Right renal pelvis (tissue), 4 donors: ENCODE measurements at places on chromosomes 2 and 18. TPM values are rescaled to one million over a fixed set of nuclear protein-coding genes. Genes with fewer than 3 reads are reported as not detected.
A peak's percentile ranks its signal among the peaks of the same experiment; 100 is the strongest.

CFAP210 gene
- polyA plus RNA-seq, result 1.00 TPM

DNA sequence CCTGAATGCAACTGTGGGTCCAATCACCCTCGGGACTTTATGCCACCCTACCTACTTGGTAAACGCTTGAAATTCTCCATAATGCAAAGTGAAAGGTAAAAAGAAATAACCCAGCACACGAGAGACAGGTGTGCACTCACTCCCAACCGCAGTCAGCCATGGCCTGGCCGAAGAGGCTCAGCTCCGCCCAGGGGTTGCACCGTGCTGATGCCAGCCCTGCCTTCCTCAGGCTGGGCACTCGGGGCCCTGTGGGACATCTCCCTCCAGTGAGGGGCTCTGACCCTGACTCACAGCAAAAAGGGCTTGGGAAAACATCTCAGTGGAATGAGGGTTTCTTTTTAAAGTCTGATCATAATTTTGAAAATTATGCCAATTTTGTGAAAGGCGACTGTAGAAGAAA is 13.3 kb downstream of the SLC66A2 start:
- no peak for DNase-seq

- no peak for DNase-seq
These were observed 239.2 kb upstream of the CWC22 start for GRCh38 chr2:180246268-180246667.

DNA sequence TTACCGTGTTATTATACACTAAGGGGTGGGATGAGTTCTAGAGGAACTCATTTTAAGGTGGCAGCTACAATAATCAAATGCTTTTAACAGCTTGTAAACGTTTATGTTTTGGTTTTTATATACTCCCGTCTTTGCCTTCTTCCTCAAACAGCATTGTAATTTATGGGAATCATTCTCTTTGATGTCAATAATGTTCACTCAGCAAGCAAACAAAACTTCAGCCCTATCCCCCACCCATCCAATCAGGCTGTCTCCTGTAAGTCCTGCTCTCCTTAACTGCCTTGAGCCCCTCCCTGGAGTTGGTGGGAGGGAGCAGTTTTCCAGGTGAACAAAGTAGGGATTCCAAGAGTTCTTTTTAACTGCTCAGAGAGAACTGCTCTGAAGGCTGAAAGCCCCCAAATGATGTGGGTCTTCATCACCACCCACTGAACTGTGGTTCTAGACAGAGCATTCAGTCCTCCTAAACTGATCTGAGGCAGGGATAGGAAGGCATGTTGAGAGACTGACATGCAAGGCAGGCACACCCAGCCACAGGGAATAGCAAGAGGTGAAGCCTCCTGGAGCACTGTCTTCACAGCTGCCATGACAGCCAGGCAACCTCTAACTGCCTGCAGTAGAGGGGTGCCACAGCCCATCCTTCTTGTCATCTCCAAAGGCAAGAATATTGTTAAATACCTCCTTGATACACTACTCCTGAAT is 17.5 kb downstream of the MYO5B start:
- DNase-seq, result no peak

RHOB gene
- 95.7 TPM for polyA plus RNA-seq

DNA sequence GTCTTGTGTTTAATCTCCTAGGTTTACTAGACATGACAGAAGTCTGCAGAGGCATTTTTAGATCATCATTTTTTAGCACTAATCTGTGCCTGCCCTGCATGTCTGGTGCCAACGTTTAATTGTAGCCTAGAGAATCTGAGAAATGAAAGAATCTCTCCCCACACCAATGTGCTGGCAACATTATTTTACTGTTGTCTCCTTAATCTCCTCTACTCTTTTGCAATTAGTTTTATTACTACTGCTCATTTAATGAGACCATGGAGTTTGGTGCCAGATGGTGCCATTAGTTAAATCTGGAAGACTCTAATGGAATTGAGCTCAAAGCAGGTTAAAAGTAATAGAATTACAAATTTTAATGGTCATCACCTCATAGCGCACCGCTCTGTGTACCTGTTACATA is 4.0 kb upstream of the SPP2 start:
- DNase-seq, result no peak

STON1 gene
- polyA plus RNA-seq, result 39.8 TPM

DIPK1C gene
- 0.26 TPM for polyA plus RNA-seq

- no peak for DNase-seq
These were observed 35.0 kb upstream of the SOX11 start for GRCh38 chr2:5657231-5657630.

C1QL2 gene
- polyA plus RNA-seq, result not detected

- no peak for DNase-seq
These were observed 385.5 kb downstream of the NR4A2 start for GRCh38 chr2:155947069-155947468.

DNA sequence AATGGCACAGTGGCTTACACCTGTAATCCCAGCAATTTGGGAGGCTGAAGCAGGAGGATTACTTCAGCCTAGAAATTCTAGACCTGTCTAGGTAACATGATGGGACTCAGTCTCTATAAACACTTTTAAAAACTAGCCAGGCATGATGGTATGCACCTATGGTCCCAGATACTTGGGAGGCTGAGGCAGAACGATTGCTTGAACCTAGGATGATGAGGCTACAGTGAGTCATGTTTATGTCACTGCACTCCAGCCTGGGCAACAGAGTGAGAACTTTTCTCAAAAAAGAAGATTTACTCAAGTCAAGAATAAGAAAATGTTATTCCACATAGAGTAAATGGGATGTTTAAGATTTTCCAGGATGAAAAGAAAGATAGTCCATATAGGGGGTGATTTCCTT is 158.6 kb downstream of the HNMT start:
- DNase-seq, result no peak

PLEK gene
- polyA plus RNA-seq, result 3.9 TPM

GRCh38 chr2:8837795-8838140 is 355 bp upstream of the KIDINS220 start:
- DNase-seq, result no peak

DNA sequence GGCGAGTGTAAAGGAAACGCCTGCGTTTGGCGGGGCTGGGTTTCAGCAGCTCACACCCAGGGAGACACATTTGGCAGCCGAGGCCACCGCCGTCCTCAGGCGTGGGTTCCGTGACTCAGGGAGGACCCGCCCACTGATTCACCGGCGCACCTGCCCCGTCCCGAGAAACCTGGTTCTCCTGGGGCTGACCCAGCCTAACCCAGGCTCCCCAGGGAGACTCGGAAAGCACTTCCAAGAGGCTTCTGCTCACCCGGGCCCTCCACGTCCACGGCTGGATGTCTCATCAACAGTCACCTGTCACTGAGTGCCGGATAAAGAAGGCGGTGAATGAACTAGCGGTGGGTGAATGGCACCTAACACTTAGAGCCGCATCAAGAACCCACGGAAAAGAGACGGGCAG is 126.4 kb upstream of the CTDP1 start:
- DNase-seq, result no peak

GRCh38 chr2:24972315-24972961 is 683 bp upstream of the DNAJC27 start:
- DNase-seq, result peak; percentile 53

- no peak for DNase-seq
These were observed 1.1 kb downstream of the NIFK start for GRCh38 chr2:121735518-121736074.

MC5R gene
- 0.20 TPM for polyA plus RNA-seq

DNA sequence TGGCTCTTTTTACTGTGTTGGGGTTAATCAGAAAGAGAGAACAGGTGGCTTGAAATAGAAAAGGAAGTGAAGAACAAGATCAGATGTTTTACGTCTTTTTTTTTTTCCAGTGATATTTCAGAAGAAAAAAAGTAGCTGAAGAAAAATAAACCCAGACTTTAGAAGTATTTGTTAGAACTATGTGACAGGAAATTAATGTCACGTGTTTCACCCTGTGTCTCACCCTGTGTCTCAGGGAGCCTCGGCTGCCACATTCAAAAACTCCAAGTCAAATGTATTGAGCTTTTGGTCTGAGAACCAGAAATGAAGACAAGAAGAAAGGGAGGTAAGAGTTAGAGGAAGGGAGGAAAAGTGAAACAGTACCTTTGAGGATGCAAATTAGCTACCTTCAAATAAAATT is 38.0 kb downstream of the AKAIN1 start:
- no peak for DNase-seq

DNA sequence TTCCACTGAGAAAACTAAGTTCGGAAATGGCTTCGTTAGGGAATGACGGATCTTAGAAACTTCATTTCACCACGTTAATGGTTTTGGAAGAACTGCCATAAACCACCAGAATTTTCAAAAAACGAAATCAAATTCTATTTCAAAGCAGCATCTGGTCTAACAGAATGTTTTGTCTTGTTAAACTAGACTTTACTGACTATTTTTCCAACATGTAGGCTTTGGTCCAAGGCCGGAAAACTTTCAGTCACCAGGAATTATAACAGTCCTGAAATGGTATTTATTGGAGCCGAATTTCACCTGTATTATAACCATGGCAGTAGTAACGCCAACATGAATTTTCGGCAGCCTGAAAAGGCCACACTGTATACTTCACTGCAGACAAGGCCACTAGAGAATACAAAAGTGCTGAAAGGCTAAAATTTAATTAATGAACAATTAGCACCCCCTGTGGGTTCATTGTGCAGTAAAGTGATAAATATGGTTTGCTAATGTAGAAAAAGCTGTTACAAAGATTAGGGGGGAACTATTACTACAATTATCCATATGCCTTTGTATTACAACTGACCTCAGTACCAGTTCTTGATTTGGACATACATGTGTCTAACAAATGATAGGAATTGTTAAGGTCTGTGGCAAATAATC is 116.4 kb downstream of the ZNF521 start:
- DNase-seq, result no peak

DNA sequence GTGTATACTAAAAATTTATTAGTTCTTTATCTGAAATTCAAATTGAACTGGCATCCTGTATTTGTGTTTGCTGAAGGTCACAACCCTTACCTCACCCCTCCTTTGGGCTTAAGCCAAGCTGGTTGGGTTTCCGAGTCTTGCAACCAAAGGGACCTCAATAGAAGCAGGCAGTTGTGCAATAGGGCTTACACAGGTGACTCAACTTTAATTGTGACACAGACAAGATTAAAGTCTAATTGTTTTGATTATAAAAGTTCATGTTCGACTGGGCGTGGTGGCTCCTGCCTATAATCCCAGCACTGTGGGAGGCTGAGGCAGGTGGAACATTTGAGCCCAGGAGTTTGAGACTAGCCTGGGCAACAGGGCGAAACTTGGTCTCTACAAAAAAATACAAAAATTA is 71.5 kb downstream of the RAB31 start:
- DNase-seq, result no peak

TUBA4B gene
- polyA plus RNA-seq, result 0.87 TPM

TTC39C gene
- 8.0 TPM for polyA plus RNA-seq
